ENCODE measurements at places on chromosomes 7 and 10.
A peak's percentile ranks its signal among the peaks of the same experiment; 100 is the strongest.

DNA sequence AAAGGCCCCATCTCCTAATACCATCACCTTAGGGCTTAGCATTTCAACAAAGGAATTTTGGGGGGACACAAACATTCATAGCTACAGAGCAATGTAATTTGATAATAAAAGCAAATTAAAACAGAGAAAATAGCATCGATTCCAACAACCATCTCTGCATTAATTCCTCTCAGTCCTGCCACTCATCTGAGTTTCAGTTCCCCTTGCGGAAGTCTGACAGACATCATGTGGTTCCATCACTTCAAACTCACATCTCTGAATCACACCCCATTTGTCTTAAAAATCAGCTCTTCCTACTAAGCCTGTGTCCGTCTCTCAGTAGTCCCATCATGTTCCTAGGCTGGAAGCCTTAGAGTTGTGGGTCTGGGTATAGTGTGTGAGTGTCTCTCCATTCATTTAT, 3.6 kb downstream of the ADCK2 start:
- DNase-seq, result no peak

- DNase-seq, result no peak
These were observed 251.9 kb upstream of the PTER start for GRCh38 chr10:16184906-16185305.

DNA sequence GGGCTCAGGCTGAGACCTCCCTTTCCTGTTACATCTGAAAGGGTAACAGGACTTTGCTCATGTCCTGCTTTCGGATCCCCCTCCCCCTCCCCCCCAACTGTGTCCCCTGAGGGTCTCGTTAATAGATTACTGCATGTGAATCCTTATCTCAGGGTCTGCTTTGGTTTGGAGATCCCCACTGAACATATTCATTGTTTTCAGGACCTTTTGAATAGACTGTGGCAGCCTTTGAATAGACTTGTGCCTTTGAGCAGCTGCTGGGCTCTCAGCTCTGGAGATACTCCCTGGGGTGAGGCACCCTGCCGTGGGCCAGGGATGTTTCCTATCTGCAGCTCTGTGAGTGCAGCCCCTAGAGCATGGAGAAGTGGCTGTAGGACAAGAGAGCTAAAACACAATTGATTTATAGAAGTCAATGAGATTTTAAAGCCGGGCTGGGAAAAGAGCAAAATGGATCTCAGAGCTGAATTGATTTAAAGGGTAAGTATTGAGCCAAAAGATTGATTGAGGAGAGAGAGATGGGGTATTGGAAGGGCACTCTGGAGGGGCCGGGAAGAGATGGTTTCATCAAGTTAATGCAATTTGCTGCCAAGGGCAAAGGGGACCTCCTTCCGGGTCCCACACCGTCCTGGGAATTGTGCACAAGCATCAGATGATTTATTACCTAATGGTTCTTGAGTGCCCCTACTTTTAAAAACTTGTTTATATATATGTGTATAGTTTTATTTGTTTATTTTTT, 9.9 kb downstream of the ARHGAP22 start:
- DNase-seq, result no peak

GRCh38 chr7:32167256-32167655, 97.0 kb upstream of the PDE1C start:
- DNase-seq, result no peak

GRCh38 chr7:140604760-140605159, 35.9 kb downstream of the DENND2A start:
- DNase-seq, result no peak

GRCh38 chr7:84647797-84648757, 453.5 kb upstream of the SEMA3A start:
- DNase-seq, result peak; percentile 61

DNA sequence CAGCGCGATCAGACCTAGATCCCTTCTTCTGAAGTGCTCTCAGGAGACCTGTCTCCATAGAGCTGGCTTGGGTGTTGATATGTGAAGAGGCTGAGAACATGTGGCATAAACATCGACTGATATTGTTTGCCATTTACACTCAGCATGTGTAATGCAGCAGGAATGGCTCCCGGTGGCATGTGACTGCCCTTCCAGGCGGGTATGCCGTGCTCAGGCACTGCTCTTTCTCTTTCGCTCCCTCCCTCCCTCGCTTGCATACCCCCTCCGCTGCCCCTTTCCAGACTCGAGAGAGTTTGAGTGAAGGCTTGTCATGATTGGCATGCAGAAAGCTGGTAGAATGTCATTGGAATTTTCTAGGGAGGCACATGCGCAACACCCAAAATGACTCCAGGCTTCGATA, 107.3 kb upstream of the PDCD4 start:
- DNase-seq, result no peak

DNA sequence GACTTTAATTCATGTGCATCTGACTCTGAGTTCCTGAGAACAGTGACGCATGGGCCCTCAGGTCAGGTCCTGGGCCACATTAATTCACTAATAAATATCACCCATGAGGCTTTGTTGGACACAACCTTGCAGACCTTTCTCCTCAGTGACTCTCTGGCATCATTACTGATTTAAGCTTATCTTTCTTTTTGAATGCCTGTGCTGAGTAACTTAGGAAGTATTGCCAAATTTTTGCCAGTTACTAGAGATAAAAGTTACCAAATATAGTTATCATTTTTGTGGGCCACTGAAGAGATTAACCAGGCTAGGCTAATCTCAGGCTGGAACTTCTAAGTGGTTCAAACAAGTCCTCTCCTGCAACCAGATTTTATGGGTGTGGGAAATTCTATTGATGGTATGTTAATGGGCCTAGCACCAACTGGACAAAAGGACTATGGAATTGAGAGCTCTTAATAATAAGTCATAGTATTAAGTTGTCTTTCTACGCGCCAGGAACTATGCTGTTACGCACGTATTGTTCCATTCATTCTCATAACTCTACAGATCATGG, 28.8 kb upstream of the PRTFDC1 start:
- no peak for DNase-seq

GRCh38 chr10:18087355-18087754, 52.9 kb upstream of the CACNB2 start:
- no peak for DNase-seq

- DNase-seq, result no peak
These were observed 200.0 kb downstream of the POLR1F start for GRCh38 chr7:19508821-19509220.

DNA sequence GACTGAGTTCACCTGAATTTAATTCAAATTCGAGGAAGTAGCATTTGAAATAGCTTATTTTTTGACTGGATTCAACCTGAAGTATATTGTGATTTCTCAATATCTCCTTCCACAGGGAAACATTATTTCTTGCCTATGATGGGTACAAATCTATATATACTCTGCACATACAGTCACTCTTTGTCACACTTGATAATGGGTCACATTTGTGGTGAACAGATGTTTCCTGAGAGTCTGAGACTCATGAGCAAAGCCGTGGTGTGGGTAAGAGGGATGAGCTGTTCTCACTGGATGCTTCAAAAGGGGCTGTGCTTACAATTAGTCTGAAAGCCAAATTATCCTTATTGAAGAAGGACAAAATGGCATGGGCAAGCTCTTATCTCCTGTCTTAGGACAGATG, 18.0 kb upstream of the TBXAS1 start:
- peak; percentile 26 for DNase-seq

- DNase-seq, result no peak
These were observed 87.4 kb downstream of the INPP5A start for GRCh38 chr10:132624847-132625471.

DNA sequence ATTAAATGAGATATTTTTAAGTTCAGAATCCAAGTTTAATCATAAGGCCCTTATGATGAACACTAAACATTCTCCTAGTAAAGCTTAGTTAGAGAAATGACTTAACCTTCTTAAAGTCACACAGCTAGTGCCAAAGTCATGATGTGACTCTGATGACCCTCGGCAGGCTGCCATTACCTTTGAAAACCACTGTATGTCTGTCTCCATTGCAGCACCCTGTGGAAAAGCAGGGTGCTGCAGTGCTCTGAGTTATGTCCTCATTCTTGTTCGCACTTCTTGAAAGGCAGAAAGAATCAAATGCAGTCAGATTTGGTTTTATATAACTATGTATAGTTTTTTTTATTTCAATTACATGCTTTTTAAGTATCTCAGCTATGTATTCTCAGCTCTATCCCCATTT, 105.0 kb downstream of the PHTF2 start:
- DNase-seq, result no peak

GRCh38 chr7:17725821-17726220, 214.5 kb downstream of the SNX13 start:
- DNase-seq, result no peak

DNA sequence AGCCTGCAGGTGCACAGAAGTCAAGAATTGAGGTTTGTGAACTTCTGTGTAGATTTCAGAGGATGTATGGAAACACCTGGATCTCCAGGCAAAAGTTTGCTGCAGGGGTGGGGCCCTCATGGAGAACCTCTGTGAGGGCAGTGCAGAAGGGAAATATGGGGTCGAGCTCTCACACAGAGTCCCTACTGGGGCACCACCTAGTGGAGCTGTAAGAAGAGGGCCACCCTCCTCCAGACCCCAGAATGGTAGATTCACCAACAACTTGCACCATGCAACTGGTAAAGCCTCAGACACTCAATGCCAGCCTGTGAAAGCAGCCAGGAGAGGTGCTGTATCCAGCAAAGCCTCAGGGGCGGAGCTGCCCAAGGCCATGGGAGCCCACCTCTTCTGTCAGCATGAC, 205.8 kb downstream of the CCSER2 start:
- no peak for DNase-seq

DNA sequence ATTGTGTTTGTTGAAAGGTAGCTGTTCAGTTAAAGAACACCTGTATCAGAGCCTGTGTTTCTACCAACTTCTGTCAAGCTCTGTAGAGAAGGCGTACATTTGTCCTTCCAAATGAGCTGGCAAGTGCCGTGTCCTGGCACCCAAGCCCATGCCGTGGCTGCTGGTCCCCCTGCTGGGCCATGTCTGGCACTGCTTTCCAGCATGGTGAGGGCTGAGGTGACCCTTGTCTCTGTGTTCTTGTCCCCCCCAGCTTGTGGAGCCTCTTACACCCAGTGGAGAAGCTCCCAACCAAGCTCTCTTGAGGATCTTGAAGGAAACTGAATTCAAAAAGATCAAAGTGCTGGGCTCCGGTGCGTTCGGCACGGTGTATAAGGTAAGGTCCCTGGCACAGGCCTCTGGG, 154.9 kb downstream of the EGFR start:
- DNase-seq, result no peak

GRCh38 chr7:81298951-81299666, 380.3 kb upstream of the SEMA3C start:
- peak; percentile 80 for DNase-seq

DNA sequence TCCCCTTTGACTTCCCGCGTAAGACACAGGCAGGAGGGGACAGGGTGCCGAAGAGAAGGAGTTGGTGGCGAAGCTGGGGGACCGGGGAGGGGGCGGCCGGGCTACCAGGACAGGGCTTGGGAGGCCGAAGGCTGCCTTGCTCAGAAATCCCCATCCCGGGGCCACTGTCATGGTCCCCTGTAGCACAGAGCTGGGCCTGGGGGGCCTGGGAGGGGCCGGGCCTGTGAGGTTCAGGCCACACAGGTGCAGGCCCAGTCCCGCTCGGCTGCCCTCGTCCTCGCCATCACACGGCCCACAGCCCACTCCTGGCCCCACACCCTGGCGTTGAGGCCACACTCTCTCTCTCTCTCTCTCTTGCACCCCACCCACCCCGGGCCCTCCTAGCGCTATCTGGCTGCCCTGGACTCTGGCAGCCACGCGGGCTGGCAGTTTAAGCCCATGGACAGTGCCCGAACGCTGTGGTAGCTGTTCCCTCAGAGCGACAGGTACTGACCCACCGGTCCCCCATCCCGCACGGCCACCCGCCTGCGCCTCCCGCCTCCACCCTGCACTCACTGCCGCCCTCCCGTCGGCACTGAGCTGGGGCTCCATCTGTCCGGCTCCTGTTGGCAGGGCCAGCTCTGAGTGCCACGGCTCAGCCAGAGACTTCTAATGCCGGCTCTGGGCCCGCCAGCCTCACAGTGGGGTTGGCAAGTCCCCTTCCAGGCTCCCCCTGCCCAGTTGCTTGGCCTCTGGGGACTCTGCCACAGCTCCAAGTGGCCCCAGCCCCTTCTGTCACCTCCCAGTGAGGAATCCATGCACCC, 28.0 kb downstream of the TTYH3 start:
- no peak for DNase-seq

DNA sequence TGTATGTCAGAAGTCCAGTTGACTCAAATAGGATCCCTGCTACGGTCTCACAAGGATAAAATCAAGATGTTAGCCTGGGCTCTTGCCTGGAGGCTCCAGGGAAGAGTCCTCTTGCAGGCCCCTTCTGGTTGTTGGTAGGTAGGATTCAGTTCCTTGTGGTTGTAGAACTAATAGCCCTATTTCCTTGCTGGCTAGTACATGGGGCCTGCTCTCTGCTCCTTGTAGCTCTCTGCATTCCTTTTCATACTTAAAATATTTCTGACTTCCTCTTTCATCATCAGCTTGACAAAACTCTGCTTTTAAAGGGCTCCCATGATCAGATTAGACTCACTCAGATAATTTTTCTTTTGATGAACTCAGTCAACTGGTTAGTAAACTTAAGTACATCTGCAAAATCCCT, 756.7 kb downstream of the GATA3 start:
- DNase-seq, result no peak

GRCh38 chr7:24478137-24478655, 95.1 kb upstream of the PALS2 start:
- no peak for DNase-seq

- peak; percentile 87 for DNase-seq
These were observed at the start of gene TES for GRCh38 chr7:116210345-116211005. TES (plus strand) TSS chr7:116210539; CDS start chr7:116210708, 169 bp downstream.
